ENCODE measurements at places on chromosomes 7 and 10.

DNA sequence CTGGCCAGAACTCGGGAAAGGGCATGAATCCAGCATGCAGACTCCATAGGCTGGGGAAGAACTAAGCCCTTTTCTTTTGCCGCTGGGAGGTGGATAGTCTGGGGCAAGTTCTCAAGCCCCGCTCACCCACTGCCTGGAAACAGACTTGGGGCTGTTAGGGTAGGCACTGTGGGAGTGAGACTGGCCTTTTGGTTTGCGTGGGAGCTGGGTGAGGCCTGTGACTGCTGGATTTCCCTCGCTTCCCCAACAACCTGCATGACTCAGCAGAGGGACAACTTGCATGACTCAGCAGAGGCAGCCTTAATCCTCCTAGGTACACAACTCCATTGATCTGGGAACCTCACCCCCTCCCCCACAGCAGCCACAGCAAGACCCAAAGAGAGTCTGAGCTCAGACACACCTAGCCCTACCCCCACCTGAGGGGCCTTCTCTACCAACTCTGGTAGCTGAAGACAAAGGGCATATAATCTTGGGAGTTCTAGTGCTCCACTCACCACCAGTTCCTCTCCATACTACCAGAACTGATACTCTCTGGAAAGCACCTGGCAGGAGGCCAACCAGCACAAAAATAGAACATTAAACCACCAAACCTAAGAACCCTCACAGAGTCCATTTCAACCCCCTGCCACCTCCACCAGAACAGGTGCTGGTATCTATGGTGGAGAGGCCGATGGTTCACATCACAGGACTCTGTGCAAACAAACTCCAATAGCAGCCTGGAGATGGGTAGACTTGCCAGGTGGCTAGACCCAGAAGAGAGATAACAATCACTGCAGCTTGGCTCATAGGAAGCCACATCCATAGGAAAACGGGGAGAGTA lies 81.4 kb upstream of the LAMB4 start:
- no peak for DNase-seq

GRCh38 chr7:91089382-91089963 lies 174.8 kb upstream of the FZD1 start:
- DNase-seq: peak; percentile 29

DNA sequence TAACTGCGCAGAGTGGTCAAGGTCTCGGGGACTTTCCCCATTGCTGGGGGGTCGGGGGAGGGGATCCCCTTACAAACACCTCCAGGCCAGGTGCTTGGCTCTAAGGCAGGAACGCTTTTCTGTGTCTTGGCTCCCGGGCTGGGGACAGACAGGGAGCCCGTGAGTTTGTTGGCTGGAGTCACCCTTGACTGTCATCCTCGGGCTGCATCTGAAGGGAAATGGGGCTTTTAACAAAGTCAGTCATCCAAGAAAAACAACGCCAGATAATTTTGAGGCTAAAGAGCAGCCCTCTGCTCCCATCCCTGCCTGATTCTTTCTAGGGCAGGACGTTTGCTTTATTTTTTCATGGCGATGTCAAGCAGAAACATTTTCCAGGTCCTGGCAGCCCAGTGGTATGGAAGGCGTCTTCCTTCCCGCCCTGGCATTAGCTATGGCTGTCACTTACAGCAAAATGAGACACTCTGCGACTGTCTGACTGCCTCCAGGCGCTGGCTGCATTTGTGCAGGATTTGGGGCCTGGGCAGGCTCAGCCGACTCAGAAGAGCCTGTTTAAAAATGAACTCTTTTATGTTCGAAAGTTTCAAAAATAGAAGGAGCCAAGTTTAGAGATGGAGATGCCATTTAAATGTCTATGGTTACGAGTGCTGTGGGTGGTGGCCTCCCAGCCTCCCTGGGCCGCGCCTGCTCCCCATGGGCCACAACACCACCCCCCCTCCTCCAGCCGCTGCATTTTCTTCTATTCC lies 54.7 kb upstream of the TNS3 start:
- no peak for DNase-seq

- DNase-seq: peak; percentile 79
Observed at GRCh38 chr7:41705109-41705901, 2.4 kb upstream of the INHBA start.

DNA sequence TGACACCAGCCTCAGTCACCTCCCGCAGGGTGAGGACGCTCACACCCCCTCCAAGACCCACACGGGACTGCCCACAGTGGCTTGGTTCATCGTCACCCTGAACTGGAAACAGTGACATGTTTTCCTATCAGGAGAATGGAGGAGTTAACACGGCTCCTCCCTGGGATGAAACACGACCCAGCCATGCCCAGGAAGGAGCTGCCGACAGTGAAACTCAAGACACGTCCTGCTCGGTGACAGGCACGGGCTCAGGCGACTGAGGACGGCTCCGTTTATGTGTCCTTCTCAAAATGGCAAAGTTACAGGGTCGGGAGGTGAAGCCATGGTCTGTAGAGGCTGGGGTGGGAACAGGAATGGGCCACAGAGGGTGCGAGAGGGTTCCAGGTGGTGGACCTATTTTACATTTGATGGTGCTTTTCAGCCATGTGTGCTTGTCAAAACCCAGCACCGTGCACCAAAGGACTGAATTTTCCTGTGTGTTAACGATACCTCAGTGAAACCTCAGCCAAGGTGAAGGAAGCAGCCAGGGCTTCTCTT lies 272.4 kb downstream of the ADARB2 start:
- DNase-seq: no peak

DNA sequence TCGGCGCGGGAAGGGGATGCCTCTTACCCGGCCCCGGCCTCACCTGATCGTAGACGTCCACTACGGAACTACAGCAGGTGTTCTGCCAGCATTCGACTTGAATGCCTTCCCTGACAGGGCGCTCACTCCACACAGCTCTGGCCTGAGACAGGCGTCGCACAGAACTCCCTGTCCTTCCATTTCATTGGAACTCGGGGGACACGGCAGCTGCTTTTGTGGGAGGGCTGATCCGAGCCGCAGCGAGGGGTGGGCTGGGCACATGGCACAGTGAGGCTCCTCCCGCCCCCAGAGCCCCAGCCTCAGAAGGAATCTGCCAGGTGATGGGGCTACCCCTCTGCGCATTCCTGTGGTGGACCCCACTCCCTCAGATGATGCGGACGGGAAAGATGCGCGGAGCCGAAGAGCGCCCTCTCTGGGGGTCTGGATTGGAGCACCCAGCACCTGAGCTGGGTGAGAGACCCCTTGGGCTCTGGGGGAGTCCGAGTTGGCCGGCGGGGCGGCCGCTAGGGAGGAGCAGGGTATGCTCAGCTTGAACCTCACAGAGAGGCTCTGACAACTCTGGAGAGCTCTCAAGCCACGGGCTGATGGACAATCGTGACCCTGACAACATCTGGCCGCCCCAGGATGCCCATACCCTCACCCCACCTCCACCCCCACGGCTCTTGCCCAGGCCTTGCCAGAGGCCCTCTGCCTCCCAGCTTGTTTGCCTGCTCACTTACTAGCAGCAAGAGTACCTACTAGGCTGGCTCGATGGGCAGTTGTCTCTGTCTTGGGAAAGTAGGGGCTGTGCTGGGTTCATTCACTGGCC lies 36.6 kb downstream of the RASGEF1A start:
- no peak for DNase-seq

GRCh38 chr7:141497391-141497790 lies 53.8 kb upstream of the AGK start:
- DNase-seq: no peak

GRCh38 chr10:133127291-133128125 lies 32.5 kb upstream of the KNDC1 start:
- DNase-seq: no peak

GRCh38 chr10:71234004-71234894 lies 21.9 kb downstream of the UNC5B start:
- no peak for DNase-seq

GRCh38 chr10:127523476-127523875 lies 25.6 kb upstream of the NPS start:
- DNase-seq: no peak

DNA sequence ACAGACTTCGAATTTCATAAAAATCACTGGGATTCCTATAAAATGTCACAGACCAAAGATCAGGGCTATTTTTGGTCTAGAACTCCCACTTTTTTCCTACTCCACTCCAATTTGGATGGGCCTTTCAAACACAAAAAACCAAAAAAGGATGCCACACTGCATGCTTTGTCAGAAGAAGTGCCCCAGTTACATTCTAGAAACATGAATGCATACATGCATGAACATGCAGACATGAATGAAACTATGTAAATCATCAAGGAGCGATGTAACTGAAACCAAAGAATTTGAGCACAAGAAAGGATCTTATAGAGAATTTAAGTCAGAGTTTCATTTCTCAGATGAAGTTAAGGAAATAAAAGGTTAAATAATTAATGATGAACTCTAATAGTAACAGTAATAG lies 31.8 kb upstream of the FAM133B start:
- DNase-seq: no peak

DNA sequence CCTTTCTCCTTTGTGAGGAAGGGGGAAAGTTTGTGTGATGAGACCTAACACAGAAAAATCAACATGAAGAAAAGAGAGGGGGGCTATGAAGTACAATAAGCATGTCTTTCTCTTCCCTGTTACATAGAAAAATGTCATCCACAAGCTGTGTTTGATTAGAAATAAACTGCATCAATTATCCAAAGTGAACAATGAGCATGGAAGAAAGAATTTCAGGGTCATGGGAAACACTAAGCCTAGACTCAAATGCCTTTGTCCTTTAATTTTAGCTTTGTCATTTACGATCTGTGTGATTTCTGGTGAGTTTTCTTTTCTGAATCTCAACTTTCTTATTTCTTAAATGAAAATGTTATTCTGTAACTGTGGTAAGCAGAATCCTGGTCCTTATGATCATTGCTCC lies 121.0 kb downstream of the GNAI1 start:
- no peak for DNase-seq

DNA sequence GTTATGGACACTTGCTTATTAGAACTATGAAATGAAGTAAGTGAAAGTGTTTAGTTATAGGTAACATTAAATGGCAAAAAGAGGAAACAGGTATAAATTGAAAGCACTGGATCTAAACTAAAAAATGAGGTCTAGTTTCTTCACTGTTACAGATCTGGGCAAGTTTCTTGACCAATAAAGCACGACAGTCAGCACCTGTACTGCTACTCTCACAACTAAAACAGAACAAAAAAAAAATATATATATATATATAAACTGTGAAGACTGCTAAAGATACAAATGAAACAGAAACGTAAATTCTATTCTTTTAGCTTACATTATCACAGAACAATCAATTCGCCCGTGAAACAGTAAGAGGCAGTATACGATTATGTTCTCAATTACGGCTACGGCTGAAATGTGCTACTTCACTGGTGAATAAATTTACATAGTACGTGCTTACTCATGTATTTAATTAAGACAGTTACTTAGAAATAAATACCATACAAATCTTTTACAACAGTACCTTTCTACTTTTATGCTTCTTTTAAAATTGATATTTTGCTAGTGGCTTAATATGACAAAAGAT lies 4.2 kb downstream of the AHR start:
- DNase-seq: no peak

- peak; percentile 50 for DNase-seq
Observed at GRCh38 chr7:55572378-55573233, at the start of gene VOPP1. TSS of gene VOPP1 (minus strand) at chr7:55572502. CDS start at chr7:55572324, 178 bp downstream.

DNA sequence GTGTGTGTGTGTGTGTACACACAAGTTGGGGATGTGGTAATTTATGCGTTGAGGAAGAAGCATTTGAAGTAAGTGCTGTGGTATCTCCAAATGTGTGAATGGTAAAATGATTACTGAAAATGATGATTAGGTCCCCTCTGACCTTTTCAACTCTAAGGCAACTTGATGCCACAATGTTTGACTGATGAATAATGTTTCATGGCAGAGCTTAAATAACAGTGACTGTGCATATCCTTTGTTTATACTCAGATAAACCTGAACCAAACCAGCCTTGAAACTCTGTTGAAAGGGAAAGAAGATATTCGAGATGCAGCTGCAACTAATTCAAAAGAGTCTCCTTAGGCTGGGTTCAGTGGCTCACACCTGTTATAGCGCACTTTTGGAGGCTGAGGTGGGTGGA lies 64.8 kb upstream of the YAE1 start:
- DNase-seq: no peak

- no peak for DNase-seq
Observed at GRCh38 chr10:69693886-69694285, 63.8 kb downstream of the FAM241B start.

DNA sequence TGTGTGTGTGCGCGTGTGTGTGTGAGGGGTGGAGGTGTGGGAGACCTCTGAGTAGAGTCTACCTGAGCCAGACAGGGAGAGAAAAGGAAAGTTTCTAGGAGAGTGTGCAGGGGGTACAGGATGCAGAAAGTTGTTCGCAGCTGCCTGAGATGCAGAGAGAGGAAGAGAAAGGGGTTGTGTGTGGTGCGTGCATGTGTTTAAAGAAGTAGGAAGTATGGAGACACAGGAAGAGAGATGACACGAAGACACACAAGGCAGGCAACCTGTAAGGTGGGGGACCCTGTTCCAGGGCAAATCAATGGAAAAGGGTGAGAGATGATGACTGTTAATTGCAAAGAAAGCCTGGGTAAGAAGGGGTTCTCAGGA lies 52.2 kb downstream of the C10orf105 start:
- no peak for DNase-seq

DNA sequence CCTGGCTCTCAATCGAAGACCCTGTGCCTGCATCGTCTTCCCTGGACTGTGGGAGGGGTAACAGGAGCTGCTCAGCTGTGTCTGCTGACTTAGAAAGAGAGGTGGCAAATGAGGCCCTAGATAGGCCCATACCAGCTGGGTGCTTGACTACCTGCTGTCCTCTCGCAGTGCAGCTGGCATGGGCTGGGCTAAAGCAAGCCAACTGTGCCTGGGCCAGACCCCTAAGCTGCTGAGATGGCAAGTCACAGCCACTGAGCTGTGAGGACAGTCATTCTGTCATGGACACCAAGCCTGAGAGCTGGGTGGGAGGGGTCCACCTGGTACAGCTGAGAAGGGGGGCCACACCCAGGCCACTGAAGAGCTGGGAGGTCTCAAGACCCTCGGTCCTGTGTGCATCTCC lies 45.8 kb upstream of the AQP1 start:
- DNase-seq: no peak

- DNase-seq: no peak
Observed at GRCh38 chr7:112092709-112093395, 113.3 kb downstream of the DOCK4 start.

DNA sequence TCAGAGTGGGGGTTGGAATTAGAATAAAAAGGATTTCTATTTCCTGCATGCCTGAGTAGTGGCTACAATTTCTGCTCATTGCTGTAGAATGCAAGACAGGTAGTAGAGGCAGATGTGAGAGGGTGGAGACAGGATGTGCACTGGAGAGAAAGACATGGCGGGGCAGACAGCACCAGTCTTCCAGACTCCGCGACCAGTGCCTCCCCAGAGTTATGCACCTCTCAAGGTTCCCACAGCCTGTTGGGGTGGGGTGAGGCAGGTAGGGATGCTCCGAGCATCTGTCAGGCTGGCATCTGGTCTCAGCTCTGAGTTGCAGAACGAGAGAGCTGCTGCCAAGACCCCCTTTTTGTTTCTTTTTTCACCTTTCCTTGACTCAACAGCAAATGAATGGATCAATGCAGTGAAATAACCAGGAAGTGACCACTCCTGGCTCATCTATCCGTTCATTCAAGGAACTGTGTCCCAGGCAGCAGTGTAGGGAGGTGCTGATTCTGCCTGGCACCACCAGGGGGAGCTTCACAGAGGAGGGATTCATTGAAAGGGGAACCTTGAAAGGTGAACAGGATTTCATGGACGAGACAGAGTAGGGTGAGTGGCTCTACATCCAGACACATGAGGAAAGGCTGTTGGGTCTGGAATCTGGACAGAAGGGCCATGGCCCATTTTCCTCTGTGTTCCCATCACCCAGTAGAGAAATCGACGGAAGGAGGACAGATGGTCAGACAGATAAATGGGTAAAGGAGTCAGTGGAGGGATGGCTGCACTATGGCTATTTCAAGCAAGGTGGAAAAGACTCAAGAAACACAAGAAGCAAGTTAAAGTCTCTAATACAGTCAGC lies 17.2 kb upstream of the SLC18A3 start:
- no peak for DNase-seq

GRCh38 chr7:101330011-101330484 lies 8.4 kb upstream of the IFT22 start:
- no peak for DNase-seq

Data from fibroblast of skin of left quadriceps (primary cell).